Fibroblast of the aortic adventitia (primary cell): ENCODE measurements at places on chromosomes 1 and 21. TPM values are rescaled to one million over a fixed set of nuclear protein-coding genes. Genes with fewer than 3 reads are reported as not detected.
A peak's percentile ranks its signal among the peaks of the same experiment; 100 is the strongest.

Gene PLA2G2A
- 0.27 TPM in 1 of 2 replicates, not detected in the other for total RNA-seq

GRCh38 chr1:220294846-220295301 lies 22.6 kb upstream of the RAB3GAP2 start:
- DNase-seq: peak; percentile 50

GRCh38 chr1:226938903-226939437 lies 1.1 kb upstream of the COQ8A start:
- DNase-seq: peak; percentile 73

DNA sequence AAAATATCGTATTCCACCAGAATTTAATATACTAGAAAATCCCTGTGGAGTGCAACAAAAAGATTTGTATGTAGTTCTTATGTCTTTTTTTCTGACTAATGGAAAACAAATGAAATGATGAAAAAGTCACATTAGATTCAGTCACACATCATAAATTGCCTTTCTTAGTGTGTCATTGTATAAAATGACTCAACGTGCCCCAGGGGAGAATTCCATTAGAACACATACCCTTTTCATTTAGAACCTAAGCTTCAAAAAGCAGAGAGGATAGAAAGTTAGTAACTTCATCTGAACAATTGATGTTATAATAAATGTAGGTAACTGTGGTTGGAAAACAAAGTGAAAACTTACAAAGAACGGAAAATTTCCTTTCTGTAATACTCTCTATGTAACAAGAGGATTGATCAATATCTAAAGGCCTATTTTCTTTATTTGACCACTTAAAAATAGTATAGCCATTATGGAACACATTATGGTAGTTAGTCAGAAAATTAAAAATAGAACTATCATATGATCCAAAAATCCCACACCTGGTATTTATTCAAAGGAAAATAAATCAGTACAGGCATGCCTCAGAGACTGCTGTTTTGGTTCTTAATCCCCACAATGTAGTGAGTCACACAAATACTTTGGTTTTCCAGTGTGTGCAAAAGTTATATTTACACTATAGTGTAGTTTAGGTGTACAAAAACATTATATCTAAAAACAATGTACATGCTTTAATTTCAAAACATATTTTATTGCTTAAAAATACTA lies 1016.1 kb downstream of the KCNT2 start:
- peak; percentile 38 for DNase-seq

GRCh38 chr1:151098126-151098525 lies 27.6 kb downstream of the GABPB2 start:
- DNase-seq: no peak

GRCh38 chr1:234672349-234673135 lies 62.6 kb upstream of the IRF2BP2 start:
- peak; percentile 42 for DNase-seq

Gene BSDC1
- total RNA-seq: 47.6 and 52.3 TPM in 2 replicates

DNA sequence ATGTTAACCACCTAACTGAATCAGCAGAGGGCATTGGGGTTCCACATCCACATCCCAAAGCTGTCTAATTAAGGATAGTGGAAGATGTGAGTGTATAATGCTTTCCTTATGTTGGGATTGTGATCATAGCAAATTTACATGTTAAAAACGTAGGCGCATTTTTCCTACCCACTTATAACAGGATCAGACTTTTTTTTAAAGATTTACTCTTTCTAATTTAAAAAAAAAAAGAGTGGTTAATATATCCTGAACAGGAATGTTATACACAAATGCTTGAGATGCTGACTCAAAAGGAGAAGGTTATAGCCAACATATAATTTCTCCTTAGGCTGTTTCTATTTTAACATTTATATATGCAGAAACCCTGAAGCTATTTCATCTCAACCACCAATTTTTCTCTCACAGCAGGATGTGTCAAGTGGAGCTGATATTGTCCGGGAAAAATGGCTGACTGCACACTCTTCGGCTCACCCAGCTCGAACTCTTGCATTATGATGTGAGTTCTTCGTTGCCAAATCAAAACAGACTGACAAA lies 40.3 kb downstream of the RGS5 start:
- peak; percentile 38 for DNase-seq

GRCh38 chr1:6435129-6435528 lies 10.6 kb downstream of the ESPN start:
- no peak for DNase-seq

GRCh38 chr1:183195142-183195574 lies 9.1 kb downstream of the LAMC2 start:
- no peak for DNase-seq

- no peak for DNase-seq
Measured at GRCh38 chr1:162671664-162672410, 39.6 kb downstream of the DDR2 start.

DNA sequence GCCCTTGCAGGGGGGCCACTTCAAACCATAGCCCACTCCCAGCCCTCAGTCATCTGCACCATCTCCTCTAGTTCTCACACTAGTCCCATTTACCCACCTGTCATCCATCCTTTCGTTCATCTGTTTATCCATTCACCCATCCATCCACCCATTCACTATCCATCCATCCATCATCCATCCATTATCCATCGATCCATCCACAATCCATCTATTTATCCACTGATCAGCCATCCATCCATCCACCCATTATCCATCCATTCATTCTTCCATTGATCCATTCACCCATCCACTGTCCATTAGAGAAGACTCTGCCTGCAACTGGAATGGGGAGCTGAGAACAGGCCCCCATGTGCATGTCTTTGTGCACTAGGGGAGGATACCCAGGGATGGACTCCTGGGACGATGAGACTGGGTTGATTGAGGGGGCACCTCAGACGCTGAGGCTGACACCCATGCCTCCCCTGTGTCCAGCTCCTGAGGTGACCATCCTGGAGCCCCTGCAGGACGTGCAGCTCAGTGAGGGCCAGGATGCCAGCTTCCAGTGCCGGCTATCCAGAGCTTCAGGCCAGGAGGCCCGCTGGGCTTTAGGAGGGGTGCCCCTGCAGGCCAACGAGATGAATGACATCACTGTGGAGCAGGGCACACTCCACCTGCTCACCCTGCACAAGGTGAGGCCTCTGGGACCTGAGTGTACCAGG lies 97.9 kb downstream of the TRIM11 start:
- DNase-seq: no peak

- no peak for DNase-seq
Measured at GRCh38 chr1:115790846-115791245, 22.3 kb upstream of the CASQ2 start.

DNA sequence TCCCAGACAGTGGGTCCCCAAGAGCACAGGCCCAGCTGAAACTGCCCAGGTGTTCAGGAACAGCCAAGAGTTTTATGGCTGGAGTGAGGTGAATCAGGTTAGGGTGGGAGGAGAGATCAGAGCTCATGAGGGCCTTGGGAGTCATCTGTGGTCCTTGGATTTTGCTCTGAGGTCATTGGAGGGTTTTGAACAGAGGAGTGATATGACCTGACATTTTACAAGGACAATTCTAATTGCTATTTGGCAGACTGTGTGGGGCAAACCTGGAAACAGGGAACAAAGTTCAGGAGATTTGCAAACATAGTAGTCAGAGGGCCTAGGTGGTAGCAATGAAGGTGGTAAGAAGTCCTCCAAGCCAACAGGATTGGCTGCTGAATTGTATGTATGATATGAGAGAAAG lies 31.1 kb upstream of the LRRN2 start:
- no peak for DNase-seq

Gene NLRP3
- under 0.01 TPM in 1 of 2 replicates, not detected in the other for total RNA-seq

Gene AMY1C
- total RNA-seq: not detected in 2 replicates

Gene TENT5C
- 0.45 and 5.5 TPM in 2 replicates for total RNA-seq

DNA sequence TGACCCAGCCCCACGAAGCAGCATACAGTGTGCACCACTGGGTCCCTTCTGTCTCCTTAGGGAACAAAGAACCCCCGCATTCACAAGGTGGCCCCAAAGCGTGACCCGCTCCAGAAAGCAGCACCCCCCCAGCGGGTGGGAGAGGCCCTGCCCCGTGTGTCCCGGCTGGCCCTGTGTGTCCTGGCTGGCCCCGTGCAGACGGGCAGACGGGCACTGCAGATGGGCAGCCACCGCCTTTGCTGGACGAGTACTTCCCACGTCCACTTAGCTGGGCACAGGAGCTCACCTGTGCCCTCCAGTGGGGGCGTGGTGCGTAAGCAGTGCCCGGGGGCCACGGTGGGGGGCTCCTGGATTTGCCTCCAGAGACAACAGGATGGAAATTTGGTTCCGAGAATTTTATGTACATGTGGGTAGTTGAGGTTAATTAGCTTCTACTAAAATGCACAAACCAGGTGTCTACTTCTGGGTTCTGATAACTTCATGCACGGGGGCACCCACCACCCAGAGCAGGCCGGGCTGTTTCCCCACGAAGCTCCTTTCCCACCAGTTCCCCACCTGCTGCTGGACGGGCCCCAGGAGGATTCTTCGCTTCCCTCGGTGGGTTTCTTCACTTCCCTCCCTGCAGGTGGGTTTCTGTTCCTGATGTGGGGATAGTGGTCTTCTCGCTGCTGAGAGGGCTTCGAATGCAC lies 33.2 kb upstream of the SLC19A1 start:
- DNase-seq: no peak

GRCh38 chr1:178358456-178358855 lies 138.3 kb downstream of the CLEC20A start:
- peak; percentile 19 for DNase-seq

- no peak for DNase-seq
Measured at GRCh38 chr1:211703812-211704537, 28.6 kb upstream of the NEK2 start.

GRCh38 chr1:58780411-58780810 lies 3.4 kb downstream of the JUN start:
- DNase-seq: peak; percentile 22

- DNase-seq: no peak
Measured at GRCh38 chr1:228913626-228914414, 178.5 kb downstream of the RHOU start.

DNA sequence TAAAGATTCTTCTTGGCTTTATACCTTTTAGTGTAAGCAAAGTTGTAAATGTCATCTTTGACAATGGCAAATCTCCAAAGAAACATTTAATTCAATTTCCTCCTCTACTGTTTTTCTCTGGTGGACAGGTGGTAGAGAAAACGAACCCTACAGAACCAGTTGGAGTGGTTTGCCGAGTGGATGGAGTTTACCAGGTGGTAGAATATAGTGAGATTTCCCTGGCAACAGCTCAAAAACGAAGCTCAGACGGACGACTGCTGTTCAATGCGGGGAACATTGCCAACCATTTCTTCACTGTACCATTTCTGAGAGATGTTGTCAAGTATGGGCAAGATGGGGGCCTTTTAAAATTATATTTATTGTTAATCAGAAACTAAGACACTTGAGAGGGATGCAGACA lies 25.8 kb downstream of the UAP1 start:
- no peak for DNase-seq

DNA sequence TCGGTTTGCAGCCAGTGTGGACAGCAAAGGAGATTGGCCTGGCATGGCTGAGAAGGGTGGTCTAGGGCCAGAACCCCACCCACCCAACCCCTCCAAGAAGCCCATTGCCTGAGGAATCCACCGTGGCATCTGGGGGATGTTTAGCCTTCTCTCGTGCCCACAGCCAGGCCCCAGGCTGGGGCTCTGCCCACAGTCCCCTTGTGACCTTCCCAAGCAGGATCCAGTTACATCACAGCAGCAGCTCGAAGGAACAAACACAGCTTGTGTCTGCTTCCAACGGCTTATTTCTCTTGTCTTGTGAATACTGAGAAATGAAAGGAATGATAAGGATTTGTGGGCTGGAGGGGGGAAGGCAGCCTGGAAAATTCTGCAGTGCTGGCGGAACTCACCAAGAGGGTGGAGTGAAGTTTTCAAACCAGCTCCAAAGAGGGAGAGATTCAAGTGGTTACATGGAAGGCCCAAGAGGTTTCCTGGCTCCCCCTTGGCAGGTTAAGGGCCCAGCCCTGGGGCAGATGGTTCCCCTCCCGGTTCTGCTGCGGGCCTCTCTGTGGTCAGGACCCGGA lies 61.6 kb downstream of the DHRS3 start:
- peak; percentile 96 for DNase-seq

Gene FCAMR
- not detected in 2 replicates for total RNA-seq

- no peak for DNase-seq
Measured at GRCh38 chr1:154773551-154773950, 96.5 kb downstream of the KCNN3 start.

Gene KCNJ15
- total RNA-seq: 0.36 TPM in 1 of 2 replicates, not detected in the other

- no peak for DNase-seq
Measured at GRCh38 chr1:43321331-43321891, 16.2 kb upstream of the MPL start.

Gene ATP1A2
- 0.27 TPM in 1 of 2 replicates, not detected in the other for total RNA-seq

- DNase-seq: no peak
Measured at GRCh38 chr1:48194801-48195200, 27.7 kb upstream of the SLC5A9 start.

GRCh38 chr1:36866169-36866814 lies 168.0 kb downstream of the GRIK3 start:
- no peak for DNase-seq

- DNase-seq: no peak
Measured at GRCh38 chr1:25873120-25873519, 2.4 kb downstream of the PAQR7 start.

Gene ADPRS
- 21.1 and 25.5 TPM in 2 replicates for total RNA-seq

GRCh38 chr21:16841975-16842695 lies 670.7 kb upstream of the CXADR start:
- DNase-seq: no peak

GRCh38 chr1:183753464-183753891 lies 51.4 kb upstream of the RGL1 start:
- DNase-seq: no peak

GRCh38 chr21:46048926-46049889 lies 48.7 kb upstream of the COL6A2 start:
- DNase-seq: peak; percentile 100

DNA sequence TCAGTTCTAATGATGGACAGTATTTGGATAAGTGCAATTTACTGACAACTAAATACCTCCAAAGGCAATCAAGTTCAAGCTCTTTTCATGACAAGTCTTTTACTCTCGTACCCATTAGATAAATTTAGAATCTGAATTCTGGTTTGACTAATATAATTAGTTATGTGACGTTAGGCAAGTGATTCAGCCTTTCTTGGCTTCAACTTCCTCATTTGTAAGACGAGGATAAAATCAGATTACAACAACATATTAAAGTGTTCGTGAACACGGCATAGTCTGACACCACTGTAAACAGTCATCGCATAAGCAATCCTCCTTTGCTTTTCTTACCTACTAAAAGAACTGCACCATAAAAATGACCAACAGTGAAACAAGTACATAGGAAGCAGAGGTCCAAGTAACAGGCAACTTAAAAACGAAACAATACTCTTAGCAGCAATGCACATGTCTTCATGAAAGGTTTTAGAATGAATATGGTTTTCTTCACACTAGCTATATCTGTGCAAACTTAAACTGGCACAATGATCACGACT lies 25.7 kb downstream of the COA6 start:
- peak; percentile 55 for DNase-seq

DNA sequence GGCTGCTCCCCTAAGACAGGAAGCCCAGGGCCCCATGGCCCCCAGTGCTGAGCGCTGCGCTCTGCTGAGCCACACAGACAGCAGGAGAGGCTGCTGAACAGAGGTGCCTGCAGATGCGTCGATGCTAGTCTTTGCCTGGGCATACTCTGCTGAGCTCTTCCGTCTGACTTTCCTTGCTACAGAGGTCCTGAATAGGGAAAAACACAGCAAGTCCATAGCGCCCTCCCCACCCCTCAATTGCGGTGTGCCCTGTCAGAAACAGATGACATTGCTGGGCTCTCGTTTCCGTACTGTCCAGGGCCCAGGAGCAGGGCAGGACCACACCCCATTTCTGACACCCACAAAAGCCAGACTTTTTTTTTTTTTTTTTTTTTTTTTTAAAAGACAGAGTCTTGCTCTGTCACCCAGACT lies 252.5 kb downstream of the SDCCAG8 start:
- DNase-seq: no peak
